Mammary epithelial cell (primary cell): ENCODE measurements at places on chromosomes 11 and 22.

DNA sequence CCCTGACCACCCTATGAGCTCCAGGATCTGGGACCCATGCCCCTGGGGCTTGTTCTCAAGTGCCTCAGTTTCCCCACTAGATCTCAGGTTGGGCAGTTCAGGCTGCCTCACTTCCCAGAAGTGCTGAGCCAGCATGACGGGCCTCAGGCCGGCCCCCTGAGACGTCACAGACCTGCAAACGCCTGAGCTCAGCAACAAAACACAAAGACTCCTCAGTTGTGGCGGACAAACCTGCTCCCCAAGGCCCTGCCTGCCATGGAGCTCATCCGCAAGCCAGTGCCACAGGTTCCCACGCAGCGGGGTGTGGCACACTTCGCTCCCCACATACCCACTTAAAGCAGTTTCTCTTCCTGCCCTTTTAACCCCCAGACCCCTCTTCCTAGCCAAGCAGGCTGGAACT is 45.2 kb downstream of the NECTIN1 start:
- peak; percentile 89 for DNase-seq

DNA sequence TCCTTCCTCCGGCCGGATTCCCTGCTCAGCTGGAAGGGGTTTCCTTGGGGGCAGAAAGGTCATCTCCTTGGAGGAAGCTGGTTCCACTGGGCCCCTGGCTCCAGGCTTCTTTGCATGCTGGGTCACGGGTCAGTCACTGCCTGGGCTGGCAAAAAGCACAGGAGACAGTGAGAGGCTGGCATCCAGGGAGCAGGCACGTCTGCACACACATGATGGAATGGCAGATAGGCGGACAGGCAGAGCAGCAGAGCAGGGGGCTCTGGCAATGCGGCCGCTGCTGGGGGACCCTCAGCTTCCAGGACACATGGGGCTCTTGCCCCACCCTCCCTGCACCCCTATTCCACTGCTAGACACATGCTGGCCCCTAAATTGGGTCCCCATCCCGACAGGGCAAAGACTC is 40.4 kb downstream of the C11orf58 start:
- DNase-seq, result no peak

- no peak for DNase-seq
Observed at GRCh38 chr22:25928038-25928437, 186.1 kb downstream of the MYO18B start.

DNA sequence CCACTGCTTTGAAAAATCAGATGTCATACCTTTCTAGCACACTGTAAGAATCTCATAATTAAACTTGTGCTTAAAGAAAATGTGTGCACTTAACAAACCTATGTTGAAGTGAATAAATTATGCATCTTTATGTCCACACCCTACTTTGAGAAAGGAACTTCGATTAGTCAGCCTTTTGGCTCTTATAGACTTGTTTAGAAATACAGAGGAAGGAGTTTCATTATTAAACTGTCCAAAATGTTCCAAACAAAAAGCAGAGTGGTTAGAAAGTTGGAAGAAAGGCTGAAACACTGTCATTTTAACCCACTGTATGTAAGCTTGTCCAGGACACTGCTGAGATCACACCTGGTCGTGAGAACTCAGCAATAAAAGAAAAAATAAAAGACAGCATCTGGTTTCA is 863.2 kb upstream of the CHORDC1 start:
- peak; percentile 12 for DNase-seq

- DNase-seq, result no peak
Observed at GRCh38 chr11:120133216-120134105, 4.5 kb downstream of the TRIM29 start.

DNA sequence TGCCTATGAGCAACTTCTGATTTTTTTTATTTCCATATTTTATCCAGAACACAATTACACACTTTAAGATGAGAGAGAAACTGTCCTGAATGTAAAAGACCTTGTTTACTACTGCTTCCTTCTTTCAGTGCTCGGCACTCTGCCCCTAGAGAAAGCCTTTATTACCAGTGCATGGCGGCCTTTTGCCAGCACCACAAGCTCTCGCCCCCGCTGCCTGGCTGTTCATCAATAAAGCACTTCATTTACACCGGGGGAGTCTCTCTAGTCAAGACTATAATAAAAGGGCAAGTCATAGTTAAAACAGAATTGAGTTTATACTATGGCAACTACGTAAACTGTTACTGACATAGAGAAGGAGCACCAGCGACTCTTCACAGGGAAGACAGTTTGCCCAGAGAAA is 259.5 kb downstream of the CADM1 start:
- no peak for DNase-seq

GRCh38 chr11:122804161-122804560 is 34.1 kb upstream of the CRTAM start:
- peak; percentile 94 for DNase-seq

- DNase-seq, result no peak
Observed at GRCh38 chr11:132859306-132859705, 673.0 kb downstream of the OPCML start.

DNA sequence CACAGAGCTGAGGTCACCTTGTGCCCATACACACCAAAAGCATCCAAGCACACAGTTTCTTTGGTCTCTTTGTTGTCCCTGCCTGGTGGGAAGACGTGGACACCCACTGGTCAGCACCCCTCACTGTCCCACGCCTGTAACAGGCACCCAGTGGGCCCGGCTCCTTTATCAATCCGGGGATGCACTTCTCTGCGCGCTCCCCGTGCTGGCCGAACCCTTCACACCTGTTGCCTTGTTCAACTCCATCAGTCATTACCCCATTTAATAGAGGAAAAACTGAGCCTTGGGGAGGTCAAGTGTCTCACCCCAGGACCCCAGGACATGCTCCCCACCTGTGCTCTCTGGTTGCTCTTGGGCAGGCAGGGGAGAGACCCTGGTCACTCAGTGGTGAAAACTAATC is 49.7 kb upstream of the FGF3 start:
- no peak for DNase-seq

DNA sequence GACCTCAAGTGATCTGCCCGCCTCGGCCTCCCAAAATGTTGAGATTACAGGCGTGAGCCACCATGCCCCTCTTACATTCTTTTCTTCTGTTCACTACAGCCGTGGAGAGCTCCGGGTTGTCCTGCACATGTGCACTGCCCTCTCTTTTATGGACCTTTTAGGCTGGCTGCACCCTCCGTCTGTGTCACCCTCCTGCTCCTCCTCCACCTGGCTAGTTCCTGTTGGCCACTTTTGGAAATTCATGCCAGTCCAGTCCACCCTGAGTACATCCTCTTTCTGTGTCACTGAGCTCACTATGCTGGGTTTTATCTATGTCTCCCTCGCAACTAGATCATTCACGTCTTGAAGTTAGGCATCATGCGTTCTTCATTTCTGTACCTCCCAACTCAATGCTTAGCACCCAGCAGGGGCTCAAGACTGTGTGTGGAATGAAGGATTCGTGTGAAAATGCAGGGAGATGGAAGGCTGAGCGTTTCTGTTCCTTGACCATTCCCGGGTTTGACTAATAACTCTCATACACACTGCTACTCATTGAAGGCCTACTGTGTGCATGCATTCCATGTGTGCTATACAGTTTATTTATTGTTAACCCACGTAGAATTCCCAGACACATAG is 60.6 kb downstream of the PTPRJ start:
- DNase-seq, result no peak

DNA sequence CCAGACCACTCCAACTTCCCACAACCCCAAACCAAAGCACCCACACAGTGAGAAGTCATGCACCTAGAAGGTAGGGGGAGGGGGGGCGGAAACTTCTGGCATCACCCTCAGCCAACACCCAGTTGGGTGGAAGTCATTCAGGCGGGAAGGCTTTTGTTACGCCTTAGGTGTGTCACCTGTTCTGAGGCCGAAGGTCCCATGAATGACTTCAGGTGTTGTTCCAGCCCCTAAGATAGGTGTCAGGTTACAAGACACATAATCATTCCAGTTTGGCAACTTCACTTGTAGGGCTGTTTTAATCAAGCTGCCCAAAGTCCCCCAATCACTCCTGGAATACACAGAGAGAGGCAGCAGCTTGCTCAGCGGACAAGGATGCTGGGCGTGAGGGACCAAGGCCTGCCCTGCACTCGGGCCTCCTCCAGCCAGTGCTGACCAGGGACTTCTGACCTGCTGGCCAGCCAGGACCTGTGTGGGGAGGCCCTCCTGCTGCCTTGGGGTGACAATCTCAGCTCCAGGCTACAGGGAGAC is at the start of gene TMPRSS4:
TSS of gene TMPRSS4 (plus strand) at position 325 of the 528 bp plus-strand sequence. CDS start 225 bp downstream, outside the sequence.
- DNase-seq, result peak; percentile 87

DNA sequence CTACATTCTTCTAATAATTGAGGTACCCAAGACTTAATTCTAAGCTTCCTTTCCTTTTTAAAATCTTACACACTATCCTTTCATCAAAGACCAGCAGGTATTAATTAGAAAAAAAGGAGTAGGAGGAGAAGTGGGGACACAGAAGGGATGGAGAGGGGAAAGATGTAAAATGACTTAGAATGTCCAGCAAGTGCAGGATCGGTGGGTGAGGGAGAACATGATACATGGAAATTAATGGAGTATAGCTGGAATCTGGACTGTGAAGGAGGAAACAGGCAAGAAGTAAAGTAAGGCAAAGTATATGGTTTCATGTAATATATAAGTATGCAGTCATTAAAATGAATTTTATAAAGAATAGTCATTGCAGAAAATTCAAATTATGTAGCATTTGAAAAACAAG is 63.7 kb upstream of the SC5D start:
- no peak for DNase-seq

GRCh38 chr22:43516386-43516785 is 104.6 kb downstream of the MPPED1 start:
- no peak for DNase-seq

- DNase-seq, result peak; percentile 28
Observed at GRCh38 chr22:27348634-27349033, 452.9 kb downstream of the MN1 start.

DNA sequence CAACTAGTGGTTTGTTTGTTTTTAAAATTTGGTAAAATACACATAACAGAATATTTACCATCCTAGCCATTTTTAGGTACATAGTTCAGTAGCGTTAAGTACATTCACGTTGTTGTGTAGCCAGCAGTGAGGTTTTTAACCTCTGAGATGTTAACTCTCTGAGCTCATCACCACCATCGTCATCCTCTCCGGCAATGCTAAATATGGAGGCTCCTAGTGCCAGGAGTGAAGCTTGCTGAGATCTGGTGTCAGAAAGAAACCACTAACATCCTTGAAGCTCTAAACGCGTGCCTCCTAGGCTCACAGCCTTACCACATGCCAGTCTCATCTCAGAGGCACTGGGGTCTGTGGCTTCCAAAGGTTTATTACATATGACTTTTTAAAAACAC is 330.2 kb upstream of the B3GAT1 start:
- DNase-seq, result no peak

GRCh38 chr11:57778318-57779037 is 16.9 kb downstream of the CTNND1 start:
- DNase-seq, result peak; percentile 86

- DNase-seq, result peak; percentile 29
Observed at GRCh38 chr22:46513908-46514550, 23.4 kb downstream of the CELSR1 start.

DNA sequence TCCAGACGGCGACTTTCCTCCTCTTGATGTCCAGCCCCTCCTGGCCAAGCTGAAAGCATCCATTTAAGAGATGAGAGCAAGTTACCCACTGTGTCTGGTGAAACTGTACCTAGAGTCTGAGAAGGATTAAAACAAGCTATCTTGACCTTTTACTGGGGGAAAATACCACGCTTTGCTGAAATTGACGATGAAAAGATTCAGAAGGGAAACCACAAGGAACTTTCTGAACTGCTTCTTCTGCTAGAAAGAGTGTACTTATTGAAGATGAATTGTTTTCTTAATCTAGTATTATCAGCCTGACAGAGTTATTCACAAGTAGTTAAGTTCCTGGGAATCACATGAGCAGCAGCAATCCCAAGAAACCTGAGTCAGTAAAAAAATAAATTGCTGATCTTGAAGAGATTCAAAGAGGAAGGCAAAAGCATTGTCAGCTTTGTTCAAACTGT is 13.1 kb upstream of the MS4A6A start:
- DNase-seq, result no peak

GRCh38 chr11:17571431-17572358 is 24.6 kb downstream of the OTOG start:
- DNase-seq, result no peak

DNA sequence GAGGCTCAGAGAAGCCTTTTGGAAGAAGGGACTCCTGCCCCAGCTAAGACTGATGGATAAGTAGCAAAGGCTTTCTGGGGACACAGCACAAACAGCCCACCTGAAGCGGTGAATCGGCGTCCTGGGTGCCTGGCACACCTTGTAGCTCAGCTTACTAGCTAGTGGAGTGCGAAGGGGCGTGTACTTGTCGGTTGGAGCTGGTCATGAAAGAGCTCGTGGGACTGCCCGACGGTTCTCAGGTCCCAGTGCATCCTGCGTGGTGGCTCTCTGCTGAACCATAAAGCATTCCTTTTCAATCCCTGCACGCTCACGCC is 690 bp upstream of the UVRAG start:
- DNase-seq, result no peak

- peak; percentile 70 for DNase-seq
Observed at GRCh38 chr22:17910561-17911311, 113.6 kb downstream of the MICAL3 start.

DNA sequence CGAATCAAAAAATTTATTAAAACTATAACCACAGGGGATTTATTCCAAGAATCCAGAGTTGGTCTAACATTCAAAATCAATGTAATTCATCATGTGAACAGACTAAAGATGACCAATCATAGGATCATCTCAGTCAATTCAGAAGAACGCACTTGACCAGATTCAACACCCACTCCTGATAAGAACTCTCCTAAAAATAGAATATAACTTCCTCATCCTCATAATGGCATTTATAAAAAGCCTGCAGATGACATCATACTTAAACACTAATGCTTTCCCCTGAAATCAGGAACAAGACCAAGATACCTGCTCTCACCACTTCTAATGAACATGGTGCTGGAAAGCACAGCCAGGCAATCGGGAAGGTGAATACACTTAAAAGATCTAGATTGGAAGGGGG is 10.5 kb upstream of the MUC2 start:
- DNase-seq, result no peak

- no peak for DNase-seq
Observed at GRCh38 chr11:113603277-113604059, 102.6 kb downstream of the TMPRSS5 start.

- DNase-seq, result peak; percentile 88
Observed at GRCh38 chr11:26992031-26992541, 1.8 kb upstream of the FIBIN start.

DNA sequence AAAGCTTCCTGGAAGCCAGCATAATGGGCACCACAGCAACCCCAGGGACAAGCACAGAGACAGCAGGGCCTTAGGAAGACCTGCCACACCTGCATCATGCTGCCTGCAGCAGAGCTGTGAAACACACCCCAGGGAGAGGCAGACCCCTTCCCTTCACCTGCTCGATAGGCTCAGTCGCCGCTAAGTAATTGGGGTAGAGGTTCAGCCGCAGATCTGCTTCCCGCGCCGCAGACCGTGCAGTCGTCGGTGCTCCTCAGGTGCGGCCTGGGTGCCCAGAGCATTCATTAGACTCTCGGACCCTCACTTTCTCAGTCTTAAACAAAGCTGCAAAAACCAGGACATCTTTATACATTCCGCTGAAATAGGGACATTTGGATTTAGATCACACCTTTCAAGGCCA is 2.9 kb downstream of the DUSP18 start:
- no peak for DNase-seq

- DNase-seq, result no peak
Observed at GRCh38 chr11:69178819-69179482, 23.2 kb downstream of the SMIM38 start.

GRCh38 chr11:126560221-126560620 is 204.7 kb downstream of the ST3GAL4 start:
- no peak for DNase-seq

GRCh38 chr11:91860661-91861060 is 364.0 kb upstream of the FAT3 start:
- no peak for DNase-seq
